ENCODE measurements at places on chromosomes 5 and 9. TPM values are rescaled to one million over a fixed set of nuclear protein-coding genes. Genes with fewer than 3 reads are reported as not detected.

PCDHAC2 gene
- 0.09 TPM for total RNA-seq

CCDC192 gene
- total RNA-seq, result not detected

IER5L gene
- 10.5 TPM for total RNA-seq

SPINK5 gene
- total RNA-seq, result not detected

C9orf50 gene
- total RNA-seq, result 0.09 TPM

RBM22 gene
- 18.5 TPM for total RNA-seq

Data from endothelial cell of coronary artery (primary cell).